Activated CD4-positive, alpha-beta T cell treated with anti-CD3 and anti-CD28 coated beads, Interleukin-2, amount 50 U/mL, for 16 hours (primary cell): ENCODE measurements at places on chromosomes 3 and 15.

DNA sequence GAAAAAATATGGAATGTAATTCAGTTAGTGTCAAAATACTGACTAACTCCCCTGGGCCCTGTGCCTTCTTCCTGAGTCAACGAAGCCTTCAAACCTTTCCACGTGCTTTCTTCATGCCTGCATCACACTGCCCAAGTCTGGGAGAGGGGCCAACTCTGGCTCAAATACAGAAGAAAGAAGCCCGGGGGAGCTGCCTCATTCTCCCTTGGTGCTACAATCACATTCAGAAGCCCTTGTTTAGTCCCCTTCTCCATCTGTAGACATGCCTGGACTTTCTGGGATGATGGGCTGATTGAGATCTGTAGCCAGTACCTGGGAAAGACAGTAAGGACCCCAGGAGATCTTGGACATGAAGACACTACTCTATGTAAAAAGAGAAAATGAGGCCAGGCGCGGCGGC lies 77.8 kb upstream of the GSK3B start:
- DNase-seq = no peak

DNA sequence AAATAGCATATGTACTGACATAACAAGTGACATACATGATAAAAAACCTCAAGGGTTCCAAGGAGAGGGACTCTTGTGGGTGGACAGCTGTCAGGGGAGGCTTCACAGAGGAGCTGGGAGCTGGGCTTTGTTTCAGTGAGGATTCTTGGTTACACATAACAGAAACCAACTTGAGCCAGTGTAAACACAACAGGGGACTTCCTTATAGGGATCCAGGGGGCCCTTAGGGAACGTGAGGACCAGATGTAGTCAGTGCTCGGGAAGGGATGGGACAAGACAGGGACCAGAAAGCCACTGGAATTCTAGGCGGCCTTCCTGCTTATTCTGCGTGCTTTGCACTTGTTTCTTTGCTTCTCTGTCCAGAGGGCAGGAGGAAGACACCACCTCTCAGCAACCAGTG lies 34.9 kb downstream of the SNAPC5 start:
- DNase-seq = no peak

DNA sequence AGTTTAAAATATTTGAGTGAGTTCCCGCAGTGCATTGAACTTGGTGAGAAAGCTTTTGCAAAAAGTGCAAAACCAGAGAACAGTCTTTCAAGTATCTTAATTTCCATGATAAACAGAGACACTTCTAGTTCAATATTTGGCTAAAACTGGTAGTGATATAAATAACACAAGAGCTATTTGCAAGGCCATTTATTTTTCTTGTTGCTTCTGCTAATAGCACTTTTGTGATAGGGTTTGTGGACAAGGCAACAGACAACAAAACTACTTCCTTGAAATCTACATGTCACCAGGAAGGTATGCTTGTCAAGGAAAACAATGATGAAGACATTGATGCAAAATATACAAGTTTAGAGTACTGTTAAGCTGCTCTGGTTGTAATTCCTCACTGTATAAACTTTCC lies 1225.1 kb downstream of the OTOL1 start:
- DNase-seq = no peak

DNA sequence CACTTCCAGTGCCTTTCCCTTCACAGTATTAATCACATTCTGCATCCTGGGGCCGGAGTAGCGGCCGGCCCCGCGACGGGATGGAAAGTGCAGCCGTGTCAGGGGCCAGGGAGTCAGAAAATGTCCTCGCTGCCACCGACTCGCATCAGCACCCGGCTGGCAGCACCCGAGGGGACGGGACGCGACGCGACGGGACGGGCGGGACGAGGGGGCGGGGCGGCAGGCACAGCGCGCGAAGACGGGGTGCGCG lies 353 bp downstream of the ATG3 start:
- DNase-seq = no peak

GRCh38 chr15:38084289-38084688 lies 149.8 kb downstream of the TMCO5A start:
- DNase-seq = peak; percentile 87
